ENCODE measurements at places on chromosomes 6 and 20.

DNA sequence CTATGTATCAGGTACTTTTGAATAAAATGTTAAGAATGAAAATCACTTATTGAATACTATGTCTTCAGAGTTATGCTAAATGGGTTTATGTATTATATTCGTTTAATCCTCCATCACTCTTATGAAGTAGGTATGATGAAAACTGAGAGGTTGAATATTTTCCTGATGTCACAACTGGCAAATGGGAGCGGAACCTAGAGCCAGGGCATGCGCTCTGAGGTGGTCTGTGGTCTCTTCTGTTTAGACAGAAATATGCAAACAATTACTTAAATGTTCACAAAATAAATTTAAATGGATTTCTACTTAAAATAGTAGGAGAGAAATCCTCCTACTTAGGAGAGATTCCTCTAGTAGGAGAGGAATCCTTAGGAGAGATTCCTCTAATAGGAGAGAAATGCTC is 21.3 kb upstream of the UTRN start:
- DNase-seq, result no peak

- DNase-seq, result no peak
Measured at GRCh38 chr6:24969343-24969860, 33.6 kb upstream of the RIPOR2 start.

- DNase-seq, result no peak
Measured at GRCh38 chr20:53774461-53775203, 181.0 kb upstream of the ZNF217 start.

- DNase-seq, result no peak
Measured at GRCh38 chr6:22003287-22003686, 293.5 kb downstream of the PRL start.

All from SHP77 (cell line).